Stimulated activated CD8-positive, alpha-beta memory T cell treated with anti-CD3 and anti-CD28 coated beads, Interleukin-15, amount 100 ng/mL, for 4 hours (primary cell): ENCODE measurements at places on chromosomes 1 and 21.
A peak's percentile ranks its signal among the peaks of the same experiment; 100 is the strongest.

GRCh38 chr1:191953526-191953925, 204.7 kb upstream of the RGS18 start:
- DNase-seq: no peak

DNA sequence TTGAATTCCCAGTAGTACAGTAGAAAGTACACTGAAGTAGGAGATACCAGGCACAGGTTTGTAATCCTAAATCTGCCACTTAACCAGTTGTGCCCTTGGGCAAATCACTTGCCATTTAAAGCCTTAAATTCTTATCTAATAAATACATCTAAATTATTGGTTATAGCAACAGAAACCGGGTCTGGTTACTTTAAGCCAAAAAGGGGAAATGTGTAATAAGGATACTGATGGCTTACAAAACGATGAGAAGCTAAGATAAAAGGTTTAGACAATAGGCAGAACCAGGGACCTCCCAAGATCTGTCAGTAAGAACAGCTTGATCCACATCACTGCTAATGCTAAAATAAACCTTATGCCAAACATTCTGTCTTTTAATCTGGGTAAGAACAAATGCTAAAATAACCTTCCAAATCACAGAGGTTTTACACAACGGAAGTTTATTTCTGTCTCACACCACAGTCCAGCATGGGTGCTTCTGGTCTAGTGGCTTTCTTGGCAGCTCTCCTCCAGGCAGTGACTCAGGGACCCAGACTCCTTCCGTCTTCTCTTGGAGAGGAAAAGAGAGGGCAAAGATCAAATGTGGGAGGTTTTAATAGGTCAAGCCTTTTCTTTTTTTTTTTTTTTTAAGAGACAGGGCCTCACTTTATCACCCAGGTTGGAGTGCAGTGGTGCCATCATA, 16.5 kb upstream of the ZMYM1 start:
- DNase-seq: no peak

DNA sequence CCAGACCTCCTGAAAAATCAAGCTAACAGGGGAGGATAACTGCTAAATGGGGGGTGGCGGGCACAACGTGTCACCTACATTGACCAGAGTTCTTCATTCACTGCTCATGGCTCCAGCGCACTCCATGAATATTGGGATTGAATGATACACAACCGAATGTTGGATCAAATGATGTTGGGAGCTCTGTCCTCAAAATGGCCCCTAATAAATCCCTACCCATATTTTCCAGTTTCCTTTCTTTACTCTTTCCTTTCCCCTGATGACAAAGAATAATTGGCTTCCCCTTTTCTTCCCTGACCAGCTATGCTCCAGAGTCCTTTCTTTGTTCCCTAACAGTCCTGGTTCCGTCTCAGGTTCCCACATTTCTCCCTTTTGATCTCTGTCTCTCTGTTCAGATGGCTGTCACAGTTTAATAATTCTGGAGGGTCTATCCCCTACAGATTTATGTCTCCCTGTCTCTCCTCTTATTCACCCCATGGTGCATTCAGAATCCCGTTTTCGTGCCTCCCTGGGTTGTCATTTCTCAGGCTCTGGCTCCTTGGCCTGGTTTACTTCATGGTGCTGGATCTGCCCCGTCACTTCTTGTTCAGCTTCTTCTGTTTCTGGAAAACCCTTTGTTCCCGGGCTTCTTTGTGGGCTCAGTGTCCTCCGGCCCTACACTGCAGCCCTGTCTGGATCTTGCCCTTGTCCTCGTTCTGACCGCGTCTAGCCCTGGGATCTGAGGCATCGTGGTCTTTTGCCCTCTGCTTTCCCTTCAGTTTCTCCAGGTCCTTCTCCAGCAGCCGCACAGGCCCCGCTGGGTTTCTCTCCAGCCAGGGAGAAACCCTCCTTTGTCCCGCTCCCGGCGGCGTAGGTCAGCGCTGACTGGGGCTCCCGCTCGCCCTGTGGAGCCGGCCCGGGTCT, 78.3 kb downstream of the NDUFS5 start:
- DNase-seq: no peak

DNA sequence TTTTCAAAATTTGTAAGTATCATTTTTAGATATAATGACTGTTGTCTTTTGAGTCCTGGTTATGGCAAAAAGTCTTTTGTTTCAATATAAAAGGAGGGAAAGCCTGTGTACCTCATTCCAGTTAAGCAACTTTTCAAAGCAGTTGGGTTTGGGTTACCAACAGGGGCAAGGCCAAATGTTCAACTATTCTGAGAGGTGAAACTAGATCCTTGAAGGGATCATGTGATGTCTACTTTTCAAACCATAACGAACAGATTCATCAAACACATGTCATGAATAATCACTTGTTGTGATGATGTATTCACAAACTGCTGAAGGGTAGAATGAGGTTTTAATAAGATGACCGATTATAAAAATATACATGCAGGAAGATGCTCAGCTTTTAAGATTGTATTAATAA, 171.3 kb downstream of the HHAT start:
- no peak for DNase-seq

- no peak for DNase-seq
These were observed 1.1 kb upstream of the UAP1 start for GRCh38 chr1:162560303-162561036.

- DNase-seq: no peak
These were observed 28.5 kb upstream of the ARHGAP29 start for GRCh38 chr1:94265906-94266305.

DNA sequence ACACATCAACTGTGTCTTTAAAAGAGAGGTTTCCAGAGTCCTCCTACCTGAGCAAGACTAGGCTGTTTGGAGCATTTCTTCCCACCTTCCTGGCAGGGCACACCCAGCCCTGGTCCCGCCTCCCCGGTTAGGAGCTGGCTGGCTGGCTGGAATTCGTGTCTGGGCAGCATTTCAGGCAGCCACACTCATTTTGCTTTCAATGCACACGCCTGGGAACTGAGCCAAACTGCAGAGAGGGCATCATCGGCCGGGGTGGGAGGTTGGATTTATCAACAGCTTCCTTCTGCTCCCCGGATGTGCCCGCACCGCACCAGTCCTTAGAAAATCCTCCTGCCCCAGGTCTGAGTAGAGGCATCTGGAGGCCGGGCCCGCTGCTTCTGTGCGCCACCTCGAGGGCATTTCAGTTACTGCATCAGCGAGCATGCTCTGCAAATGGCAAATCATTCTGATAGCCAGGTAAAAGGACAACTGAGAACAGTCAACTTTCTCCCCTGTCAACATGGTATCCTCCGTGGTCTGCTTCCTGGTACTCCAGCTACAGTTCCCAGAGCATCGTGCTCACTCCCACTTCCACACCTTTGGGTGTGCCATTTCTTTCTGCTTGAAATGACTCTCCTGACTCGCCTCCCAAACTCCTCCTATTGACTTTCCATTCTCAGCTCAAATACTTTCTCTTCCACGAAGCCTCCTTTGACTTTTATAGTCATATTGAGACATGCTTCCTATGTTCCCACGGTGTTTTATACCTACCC, 20.6 kb downstream of the TCEA3 start:
- DNase-seq: peak; percentile 44

DNA sequence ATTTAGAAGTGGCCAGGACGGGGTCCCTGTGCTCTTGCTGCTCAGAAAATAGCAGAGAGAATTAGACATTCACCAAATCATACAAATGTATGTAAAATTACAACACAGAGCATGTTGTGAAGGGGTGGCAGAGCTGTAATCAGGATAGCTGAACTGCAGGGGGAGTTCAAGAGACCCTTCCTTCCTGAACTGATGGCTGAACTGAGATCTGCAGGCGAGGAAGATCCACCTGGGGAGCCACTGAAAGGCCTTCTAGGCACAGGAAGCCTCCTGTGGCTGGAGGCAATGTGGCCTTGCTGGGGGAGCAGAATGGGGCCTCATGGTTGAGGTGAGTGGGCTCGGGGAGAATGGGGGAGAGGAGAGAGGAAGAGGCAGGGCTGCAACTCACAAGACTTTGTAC, 216.5 kb downstream of the PRDM2 start:
- no peak for DNase-seq

- peak; percentile 45 for DNase-seq
These were observed 56.1 kb downstream of the HIVEP3 start for GRCh38 chr1:41862384-41863221.

GRCh38 chr1:25689686-25690381, 73.2 kb downstream of the MAN1C1 start:
- DNase-seq: no peak

DNA sequence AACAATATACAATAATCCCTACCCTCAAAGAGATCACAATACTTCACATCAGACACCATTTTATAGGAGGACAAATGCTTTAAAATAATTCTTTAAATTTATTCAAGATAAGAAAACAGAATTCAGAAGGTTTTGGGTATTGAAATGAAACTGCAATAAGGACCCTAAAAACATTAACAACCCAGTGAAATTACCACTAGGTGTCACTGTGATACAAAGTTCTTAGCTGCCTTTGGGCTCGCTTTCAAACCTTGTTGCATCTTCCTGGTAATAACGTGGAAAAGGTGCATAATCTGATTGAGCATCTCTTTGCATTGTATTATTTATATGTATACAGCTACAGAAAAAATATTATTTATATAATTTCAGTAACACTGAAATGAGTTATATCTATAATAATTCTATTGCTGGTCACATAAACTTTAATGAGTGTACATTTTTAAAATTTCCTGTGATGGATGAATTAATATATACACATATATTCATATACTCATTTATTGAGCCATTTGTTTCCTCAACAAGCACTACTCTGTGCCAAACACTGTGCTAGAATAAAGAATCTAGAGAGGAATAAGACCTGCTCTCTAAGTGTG, 185.2 kb downstream of the FAF1 start:
- no peak for DNase-seq

DNA sequence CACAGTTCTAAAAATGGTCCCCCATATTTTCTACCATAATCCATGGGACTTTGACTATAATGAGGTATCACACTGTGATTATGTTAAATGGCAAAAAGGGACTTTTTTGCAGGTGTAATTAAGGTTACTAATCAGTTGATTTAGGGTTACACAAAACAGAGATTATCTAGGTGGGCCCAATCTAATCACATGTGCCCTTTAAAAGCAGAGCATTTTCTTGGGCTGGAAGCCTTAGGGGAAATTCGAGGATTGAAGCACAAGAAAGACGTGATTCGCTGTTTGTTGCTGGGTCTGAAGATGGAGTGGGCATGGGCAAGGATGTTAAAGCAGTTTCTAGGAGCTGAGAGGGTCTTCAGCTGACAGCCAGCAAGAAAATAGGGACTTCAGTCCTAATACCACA, 13.4 kb downstream of the RAVER2 start:
- DNase-seq: no peak

DNA sequence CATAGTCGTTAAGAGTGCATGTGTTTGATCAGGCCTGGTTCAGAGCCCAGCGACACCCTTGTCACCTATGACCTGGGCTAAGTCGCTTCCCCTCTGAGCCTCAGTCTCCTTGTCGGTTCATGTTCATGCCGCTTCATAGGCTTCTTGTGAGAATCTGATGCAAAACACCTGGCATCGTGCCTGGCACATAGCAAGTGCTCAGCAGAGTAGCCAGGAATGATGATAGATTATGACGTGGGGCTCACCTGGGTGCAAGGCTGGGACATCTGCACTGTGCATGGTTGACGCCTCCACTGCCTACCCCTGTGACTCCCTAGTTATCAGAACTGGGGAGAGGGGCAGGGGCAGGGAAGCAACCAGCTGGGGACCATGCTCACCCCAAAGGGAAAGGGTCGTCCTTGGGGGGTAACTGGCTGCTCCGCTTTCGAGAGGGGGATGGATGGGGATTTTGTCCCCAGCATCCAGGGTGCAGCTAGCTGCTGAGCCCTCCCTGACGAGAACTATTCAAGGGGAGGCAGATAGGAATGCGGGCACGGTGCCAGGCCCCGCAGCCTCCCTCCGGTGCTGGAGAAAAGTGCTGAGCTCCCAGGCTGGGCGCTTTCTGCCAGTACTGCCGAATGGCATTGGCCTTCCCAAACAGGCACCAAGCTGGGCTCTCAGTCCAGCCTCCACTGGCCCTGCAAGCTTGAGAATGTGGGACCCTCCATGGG, 9.3 kb downstream of the EFHD2 start:
- no peak for DNase-seq

GRCh38 chr1:242586360-242586680, 61.8 kb upstream of the PLD5 start:
- DNase-seq: no peak

DNA sequence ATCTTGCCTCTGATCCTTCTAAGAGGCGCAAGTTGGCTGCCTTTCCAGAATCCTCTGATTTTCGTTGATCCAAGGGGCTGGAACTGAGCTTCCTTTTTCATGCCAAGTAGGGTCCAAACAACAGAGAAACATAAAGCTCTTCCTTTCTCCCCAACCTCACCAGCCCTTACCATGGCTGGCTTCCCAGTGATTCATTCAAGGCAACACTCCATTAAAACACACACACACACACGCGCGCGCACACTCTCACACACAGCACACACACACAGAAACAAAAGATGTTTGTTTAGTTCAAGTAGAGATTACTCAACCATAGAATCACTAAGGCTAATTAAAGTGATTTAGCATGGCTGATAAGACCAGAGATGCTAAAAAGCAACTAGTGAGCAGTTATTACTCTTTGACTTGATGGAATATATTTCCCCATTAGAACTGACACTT, 13.0 kb upstream of the GUCA2A start:
- no peak for DNase-seq

DNA sequence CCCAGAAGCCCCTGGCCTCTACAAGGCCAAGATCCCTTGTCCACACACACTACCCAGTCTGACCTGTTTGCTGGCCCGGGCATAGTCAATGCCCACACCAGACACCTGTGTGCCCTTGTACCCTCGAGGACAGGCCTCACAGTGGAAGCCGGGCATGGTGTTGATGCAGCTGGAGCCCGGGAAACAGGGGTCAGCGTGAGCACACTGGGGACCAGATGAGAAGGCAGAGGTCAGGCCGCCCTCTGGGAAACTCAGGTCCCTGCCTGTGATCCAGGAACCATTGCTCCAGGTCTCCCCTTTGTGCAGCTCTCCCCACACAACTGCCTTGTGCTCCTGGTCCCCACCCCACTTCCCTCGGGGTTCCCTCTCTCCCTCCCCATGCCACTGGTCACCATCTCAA, 5.5 kb downstream of the THBS3 start:
- DNase-seq: no peak

GRCh38 chr21:18760247-18760646, 356.7 kb upstream of the TMPRSS15 start:
- DNase-seq: no peak

DNA sequence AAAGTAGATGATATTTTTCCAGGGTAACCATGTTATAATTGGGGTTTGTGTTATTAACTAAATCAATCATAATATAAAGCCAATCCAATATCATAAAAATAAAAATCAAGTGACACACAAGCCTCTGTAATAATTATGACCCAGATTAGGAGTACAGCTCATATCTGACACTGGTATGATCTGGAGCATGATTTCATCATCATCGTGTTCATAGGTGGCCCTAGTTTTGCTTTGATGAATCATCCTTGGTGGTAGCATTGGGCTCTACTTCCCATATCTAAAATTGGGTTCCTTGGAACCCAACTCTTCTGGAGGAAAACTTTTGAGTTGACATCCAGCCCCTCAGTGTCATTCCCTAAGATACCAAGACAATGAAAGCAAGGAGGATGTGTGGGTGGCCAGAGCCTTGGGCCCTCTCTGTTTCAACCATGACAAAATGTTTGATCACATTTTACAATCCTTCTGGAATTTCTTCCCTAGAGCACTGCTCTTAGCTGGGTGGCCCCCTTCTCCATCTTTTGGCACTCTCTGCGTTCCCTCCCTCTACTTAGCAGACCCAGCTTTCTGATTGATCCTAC, 37.0 kb upstream of the ENAH start:
- DNase-seq: no peak
